ENCODE measurements at places on chromosomes 12 and 14. TPM values are rescaled to one million over a fixed set of nuclear protein-coding genes. Genes with fewer than 3 reads are reported as not detected.

NGB gene
- not detected for total RNA-seq

RHEBL1 gene
- 0.09 TPM for total RNA-seq

DIO2 gene
- total RNA-seq, result not detected

FAM181A gene
- total RNA-seq, result 0.99 TPM

RD3L gene
- total RNA-seq, result not detected

PDE3A gene
- 0.14 TPM for total RNA-seq

ZC2HC1C gene
- 0.56 TPM for total RNA-seq

HCFC2 gene
- total RNA-seq, result 6.4 TPM

MUCL1 gene
- total RNA-seq, result 4.7 TPM

CACNA2D4 gene
- total RNA-seq, result not detected

SMOC1 gene
- 14.3 TPM for total RNA-seq

OASL gene
- total RNA-seq, result 0.51 TPM

RIPK3 gene
- total RNA-seq, result 5.4 TPM

CYP46A1 gene
- not detected for total RNA-seq

ZNF384 gene
- 21.8 TPM for total RNA-seq

NKX2-1 gene
- 9.1 TPM for total RNA-seq

LTB4R2 gene
- 59.3 TPM for total RNA-seq

DHRS1 gene
- 85.4 TPM for total RNA-seq

DNAI7 gene
- total RNA-seq, result not detected

NINJ2 gene
- not detected for total RNA-seq

PIP4P1 gene
- total RNA-seq, result 14.2 TPM

SMIM41 gene
- not detected for total RNA-seq

OAS3 gene
- 8.9 TPM for total RNA-seq

PLEK2 gene
- total RNA-seq, result 86.1 TPM

KRT74 gene
- 0.33 TPM for total RNA-seq

SLCO1A2 gene
- total RNA-seq, result not detected

VWF gene
- total RNA-seq, result 0.56 TPM

GPR135 gene
- 0.14 TPM for total RNA-seq

STYK1 gene
- 4.1 TPM for total RNA-seq

SDS gene
- not detected for total RNA-seq

DIO3 gene
- total RNA-seq, result not detected

CLEC4E gene
- not detected for total RNA-seq

SBNO1 gene
- 17.0 TPM for total RNA-seq

FRMD6 gene
- 134 TPM for total RNA-seq

KRT85 gene
- total RNA-seq, result not detected

BCL11B gene
- total RNA-seq, result 10.1 TPM

TMTC1 gene
- total RNA-seq, result 5.1 TPM

PRH2 gene
- total RNA-seq, result not detected

OVCH1 gene
- total RNA-seq, result not detected

FAM90A1 gene
- total RNA-seq, result not detected

ACOT6 gene
- total RNA-seq, result 0.28 TPM

CCND2 gene
- total RNA-seq, result 200 TPM

TAS2R20 gene
- total RNA-seq, result 0.21 TPM

BEGAIN gene
- 0.21 TPM for total RNA-seq

IGF1 gene
- total RNA-seq, result not detected

LAG3 gene
- 0.14 TPM for total RNA-seq

SDR9C7 gene
- 5.1 TPM for total RNA-seq

GUCY2C gene
- total RNA-seq, result not detected
